ENCODE measurements at places on chromosomes 11 and 22.

GRCh38 chr11:132140056-132140455 is 769.6 kb downstream of the NTM start:
- no peak for DNase-seq

GRCh38 chr11:123116486-123116885 is 54.5 kb upstream of the HSPA8 start:
- DNase-seq: no peak

DNA sequence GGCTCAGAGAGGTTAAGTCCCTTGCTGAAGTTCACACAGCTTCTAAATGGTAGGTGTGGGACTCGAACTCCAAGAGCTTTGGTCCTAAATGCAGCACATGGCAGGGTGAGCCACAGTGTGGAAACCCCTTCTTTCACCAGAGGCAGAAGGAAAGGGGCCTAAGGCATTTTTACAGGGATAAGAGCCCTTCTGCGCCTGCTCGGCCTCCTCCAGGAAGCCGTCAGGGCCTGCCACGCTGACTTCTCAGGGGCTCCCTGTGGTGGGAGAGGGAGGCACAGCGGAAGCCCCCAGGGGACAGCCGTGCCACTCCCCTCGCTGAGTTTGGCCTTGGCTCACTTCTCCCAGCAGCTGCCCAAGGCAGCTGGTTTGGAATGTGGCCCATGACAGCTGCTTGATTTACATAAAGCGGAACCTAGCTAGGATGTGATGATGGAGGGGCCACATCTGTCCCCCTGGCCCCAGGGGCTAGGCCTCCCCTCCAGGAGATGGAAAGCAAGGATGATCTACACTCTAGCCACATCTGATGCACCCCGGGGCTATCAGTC is 35.4 kb downstream of the CD82 start:
- peak; percentile 81 for DNase-seq

DNA sequence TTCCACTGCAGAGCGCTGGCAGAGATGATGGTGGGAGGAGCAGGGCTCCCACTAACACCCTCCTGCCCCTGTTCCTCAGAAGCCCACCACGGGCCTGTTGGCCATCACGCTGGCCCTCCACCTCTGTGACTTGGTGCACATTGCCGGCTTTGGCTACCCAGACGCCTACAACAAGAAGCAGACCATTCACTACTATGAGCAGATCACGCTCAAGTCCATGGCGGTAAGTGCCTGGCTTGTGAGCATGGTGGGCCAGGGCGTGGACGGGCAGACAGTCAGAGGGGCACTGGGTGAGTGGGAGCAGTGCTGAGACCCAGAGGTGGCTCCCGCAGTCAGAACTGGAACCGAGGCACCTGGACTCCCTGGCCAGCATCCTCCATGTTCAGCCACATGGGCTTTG is 57.9 kb downstream of the ST3GAL4 start:
- DNase-seq: no peak

Measured in NCI-H1694 treated with DMSO at 0.1 percent for 48 hours (cell line).